H4 (cell line): ENCODE measurements at places on chromosomes 1 and 21. TPM values are rescaled to one million over a fixed set of nuclear protein-coding genes. Genes with fewer than 3 reads are reported as not detected.

PARK7 gene
- 192 and 237 TPM in 2 replicates for total RNA-seq

DNA sequence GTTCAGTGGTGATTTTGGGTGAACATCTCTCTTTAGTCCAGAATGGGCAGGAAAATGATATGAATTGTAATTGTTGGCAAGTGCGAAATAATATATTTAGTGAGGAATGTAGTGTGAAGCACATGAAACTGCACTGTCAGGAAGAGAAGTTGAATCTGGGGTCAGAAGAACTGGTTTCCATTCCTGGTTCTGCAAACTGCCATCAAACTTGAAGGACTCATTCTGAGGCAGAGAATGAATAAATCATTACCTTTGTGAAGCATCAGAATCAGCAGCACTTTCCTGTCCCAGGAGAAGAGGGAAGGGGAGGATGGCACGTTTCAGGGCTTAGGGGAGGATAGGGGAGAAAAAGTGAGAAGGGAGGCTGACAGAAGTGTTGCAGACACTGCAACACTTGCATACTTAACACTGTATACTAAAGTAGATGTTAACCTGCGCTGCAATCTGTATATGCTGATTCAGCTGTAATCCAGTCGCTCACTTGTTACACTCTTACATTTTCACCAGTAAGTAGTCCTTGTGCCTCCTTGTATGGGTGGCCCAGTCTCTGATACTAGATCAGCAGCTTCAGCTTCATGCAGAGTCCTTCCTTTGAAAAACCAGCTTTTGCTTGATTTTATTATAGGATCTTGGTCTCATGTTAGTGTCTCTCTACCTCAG is 10.5 kb upstream of the RPTN start:
- no peak for DNase-seq

PLOD1 gene
- total RNA-seq = 105 and 112 TPM in 2 replicates

C1orf74 gene
- 5.0 and 6.1 TPM in 2 replicates for total RNA-seq

- DNase-seq = no peak
Measured at GRCh38 chr1:160488347-160489058, 34.6 kb downstream of the SLAMF6 start.

SLC6A9 gene
- 9.6 and 10.0 TPM in 2 replicates for total RNA-seq

OR6N1 gene
- total RNA-seq = not detected in 2 replicates

DNA sequence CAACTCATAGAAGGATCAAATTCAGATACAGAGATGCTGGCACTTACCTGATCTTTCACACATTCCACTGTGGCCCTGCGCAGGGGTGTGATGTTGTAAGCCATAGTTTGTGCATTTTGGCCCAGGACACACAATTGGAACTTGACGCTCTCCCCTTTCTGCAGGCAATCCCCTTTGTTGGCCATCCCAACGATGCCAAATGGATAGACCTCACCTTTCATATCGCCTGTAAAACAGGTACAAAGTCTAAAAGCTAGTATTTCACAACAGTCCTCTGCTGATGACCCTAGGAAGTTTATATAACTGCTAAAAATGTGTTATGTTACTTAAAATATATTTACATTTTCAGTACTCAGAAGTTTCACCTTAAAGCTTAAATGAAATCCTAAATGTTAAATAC is 3.9 kb upstream of the NRAS start:
- no peak for DNase-seq

KHDRBS1 gene
- 67.7 and 75.3 TPM in 2 replicates for total RNA-seq

DNA sequence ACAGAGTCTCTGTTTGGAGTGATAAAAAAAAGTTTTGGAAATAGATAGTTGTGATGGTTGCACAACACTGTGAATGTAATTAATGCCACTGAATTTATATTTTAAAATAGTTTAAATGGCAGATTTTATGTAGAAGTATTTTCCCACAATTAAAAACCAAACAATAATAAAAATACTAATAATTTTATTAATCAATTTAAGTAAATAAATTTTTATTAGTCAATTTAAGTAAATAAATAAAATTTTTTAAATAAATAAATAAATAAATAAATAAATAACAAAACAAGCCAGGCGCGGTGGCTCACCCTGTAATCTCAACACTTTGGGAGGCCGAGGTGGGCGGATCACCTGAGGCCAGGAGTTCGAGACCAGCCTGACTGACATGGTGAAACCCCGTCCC is 4.9 kb upstream of the KDF1 start:
- no peak for DNase-seq

BACH1 gene
- 30.3 and 40.4 TPM in 2 replicates for total RNA-seq

- no peak for DNase-seq
Measured at GRCh38 chr1:233086961-233087881, 136.8 kb downstream of the NTPCR start.

DNA sequence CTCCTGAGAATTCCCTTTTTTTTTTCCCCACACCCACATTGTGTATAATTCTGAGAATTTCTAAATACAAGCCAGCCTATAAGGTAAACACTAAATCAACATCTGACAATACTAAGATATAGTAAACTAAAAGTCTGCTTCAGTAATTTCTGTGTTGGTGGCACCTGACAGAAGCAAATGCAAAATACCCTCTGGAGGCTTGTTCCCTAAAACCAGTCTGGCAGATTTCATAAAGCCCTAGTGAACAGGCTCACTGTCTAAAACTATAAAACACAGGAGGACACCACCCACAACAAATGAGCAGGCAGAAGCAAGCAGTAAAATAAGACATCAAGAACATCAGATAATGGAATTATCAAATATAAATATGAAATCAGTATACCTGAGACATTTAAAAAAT is 11.5 kb downstream of the TRIM33 start:
- no peak for DNase-seq

FAM177B gene
- total RNA-seq = not detected in 2 replicates

- no peak for DNase-seq
Measured at GRCh38 chr1:244757091-244757939, 78.1 kb upstream of the COX20 start.

- DNase-seq = no peak
Measured at GRCh38 chr1:201282931-201283829, at the start of gene PKP1. PKP1 (plus strand) TSS chr1:201283506; CDS start chr1:201283703, 197 bp downstream.

DNA sequence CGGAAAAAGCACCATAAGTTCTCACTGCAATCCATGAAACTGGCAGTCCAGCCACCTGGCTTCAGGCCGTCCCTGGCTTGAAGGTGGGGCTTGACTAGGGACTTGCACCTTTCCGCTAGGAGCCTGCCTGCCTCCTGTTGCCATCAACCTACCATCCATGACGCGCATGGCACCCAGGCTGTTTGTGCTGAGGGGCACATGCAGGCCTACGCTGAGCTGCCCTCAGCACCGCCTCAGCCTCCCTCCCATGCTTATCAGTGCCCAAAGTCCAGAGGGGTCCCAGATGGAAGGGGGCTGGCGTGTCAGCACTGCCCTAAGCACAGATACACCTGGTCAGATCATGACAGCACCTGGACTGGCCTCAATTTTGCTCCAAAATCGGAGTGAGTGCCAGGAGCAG is 190.2 kb upstream of the LYPLAL1 start:
- no peak for DNase-seq

- no peak for DNase-seq
Measured at GRCh38 chr1:212591922-212592321, 16.6 kb upstream of the ATF3 start.

ASB17 gene
- total RNA-seq = not detected in 2 replicates

DNA sequence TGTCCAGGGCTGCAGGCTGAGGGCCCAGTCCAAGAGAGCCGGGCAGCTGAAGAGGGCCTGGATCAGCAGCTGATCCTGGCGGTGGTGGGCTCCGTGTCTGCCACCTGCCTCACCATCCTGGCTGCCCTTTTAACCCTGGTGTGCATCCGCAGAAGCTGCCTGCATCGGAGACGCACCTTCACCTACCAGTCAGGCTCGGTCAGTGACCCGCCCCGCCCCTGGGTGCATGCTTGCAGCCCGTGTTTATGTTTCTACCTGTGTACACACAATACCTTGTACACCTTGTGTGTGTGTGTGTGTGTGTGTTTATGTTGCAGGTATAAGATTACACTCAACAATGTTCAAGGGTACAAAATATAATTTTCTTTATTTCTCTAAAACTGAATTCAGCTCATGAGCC is 13.0 kb downstream of the TIE1 start:
- no peak for DNase-seq

GRCh38 chr1:14247666-14248065 is 350.8 kb upstream of the KAZN start:
- DNase-seq = no peak

PDZK1 gene
- not detected in 2 replicates for total RNA-seq

PADI2 gene
- 0.08 and 0.12 TPM in 2 replicates for total RNA-seq

- no peak for DNase-seq
Measured at GRCh38 chr1:234666761-234667160, 56.8 kb upstream of the IRF2BP2 start.

AMY1A gene
- total RNA-seq = not detected in 2 replicates

DNA sequence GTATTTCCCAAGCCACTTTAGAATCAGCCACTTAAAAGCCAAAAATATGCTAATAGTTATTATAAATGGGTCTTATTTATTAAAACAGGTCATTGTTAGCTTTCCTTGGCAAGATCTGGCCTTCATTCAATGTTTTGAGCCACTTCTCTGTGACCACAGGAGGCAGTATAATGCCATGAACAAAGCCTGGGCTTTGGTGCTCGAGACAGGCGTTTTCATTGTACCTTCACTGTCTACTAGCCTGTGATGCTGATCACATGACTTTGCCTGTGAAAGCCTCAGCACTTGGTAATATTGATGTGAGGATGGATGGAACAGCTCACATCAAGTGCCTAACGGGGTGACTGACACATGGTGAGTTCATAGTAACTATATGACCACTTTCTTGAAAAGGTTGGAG is 217.0 kb downstream of the RWDD3 start:
- no peak for DNase-seq

- no peak for DNase-seq
Measured at GRCh38 chr1:61539720-61540462, 185.1 kb downstream of the TM2D1 start.
